Panc1 (cell line): ENCODE measurements at places on chromosomes 4 and X. TPM values are rescaled to one million over a fixed set of nuclear protein-coding genes. Genes with fewer than 3 reads are reported as not detected.

DNA sequence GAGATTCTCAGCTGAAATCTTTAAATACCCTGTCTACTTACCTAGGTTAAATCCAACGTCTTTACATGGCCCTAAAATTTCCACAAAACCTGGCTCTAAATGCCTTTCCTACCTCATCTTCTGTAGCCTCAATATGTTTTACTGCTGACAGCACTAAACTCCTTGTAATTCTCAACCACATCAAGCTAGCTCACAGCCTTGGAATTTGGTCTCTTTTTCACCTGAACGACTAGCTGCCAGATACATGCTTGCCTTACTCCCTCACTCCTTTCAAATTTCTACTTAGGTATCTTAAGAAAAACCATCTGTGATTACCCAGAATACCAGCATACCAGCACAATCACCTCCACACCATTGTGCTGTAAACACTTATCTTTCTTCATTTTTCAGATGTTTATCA, 635.6 kb upstream of the PCDH10 start:
- DNase-seq: no peak

FAM47A gene
- not detected for total RNA-seq

DNA sequence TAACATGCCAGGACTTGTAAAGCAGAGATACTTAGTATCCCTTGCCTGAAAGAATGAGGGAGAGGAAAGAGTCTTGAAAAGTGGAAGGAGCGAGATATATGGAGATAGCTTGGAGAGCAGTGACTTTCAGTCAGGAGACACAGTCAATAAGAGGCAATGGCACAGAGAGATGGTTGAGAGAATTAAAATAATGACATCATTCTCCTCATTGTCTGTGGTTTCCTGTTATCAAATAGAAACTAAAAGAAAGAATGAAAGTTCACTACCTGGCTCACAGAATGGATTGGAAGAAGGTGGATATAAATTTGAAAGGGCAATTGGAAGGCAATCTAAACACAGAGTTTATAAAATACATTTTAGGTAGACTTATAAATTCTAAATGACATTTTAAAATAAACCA, 760.2 kb upstream of the AADAT start:
- no peak for DNase-seq

GRCh38 chrX:129347291-129347690, 176.0 kb downstream of the SMARCA1 start:
- no peak for DNase-seq

DNA sequence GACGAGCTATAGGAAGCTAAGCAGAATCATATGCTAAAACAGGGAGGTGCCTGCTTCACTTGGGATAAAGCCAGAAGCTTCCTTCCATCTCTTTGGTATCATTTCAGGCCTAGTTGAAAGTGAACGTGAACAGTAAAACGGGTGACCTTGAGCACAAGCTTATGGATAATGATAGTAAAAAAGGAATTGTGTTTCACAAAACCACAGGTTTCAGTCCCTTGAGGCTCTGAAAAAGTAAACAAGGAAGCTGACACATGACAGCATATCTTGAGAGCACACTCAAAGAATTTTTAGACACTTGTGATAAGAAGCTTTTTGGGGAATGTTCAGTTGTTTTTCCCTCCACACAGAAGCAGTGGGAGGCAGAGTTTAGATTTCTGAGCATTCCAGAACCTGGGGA, 286.1 kb downstream of the DCHS2 start:
- no peak for DNase-seq

GRCh38 chrX:143634309-143634662, 1.6 kb downstream of the SLITRK4 start:
- DNase-seq: no peak

DNA sequence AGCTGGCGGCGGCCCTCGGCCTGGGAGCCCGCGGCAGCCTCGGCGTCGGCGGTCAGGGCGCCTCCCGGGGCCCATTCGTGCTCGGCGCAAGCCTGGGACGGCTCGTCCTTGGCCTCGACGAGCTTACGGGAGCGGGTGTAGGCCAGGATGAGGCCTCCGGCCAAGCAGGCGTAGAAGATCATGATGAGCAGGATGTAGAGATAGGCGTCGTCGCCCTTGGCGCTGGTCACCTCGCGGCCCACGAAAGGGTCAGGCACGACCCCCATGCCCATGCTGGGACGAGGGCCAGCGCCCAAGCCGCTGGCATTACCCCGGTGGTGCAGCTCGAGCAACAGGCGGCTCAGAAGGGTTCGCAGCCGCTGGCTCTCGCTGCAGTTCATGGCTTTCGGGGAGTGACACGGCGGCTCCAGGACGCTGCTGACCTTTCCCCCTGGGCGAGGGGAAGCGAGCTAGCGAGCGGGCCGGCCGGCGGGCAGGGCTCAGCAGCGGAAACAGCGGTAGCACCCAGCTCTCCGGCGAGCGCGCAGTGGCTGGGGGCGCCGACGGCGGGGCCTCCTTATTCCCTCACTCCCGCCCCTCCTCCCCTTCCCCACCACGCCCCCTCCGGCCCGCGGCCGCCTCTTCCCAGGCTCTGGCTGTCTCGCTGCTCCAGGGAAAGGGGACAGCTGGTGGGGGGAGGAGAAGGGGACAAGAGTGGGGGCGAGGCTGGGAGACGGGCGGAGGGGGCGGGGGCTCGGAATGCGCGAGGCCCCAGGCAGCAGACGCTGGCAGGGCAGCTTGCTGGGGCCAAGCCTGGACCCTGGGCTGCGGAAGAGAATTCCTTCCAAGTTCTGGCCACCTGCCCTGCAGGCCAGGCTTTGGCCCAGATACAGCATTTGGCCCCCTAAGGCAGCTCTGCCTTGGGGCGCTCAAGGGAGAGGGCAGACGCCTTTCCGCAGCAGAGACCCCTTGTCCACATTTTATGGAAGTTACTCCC, at the start of gene KCNE5:
KCNE5 (minus strand) TSS at position 532 of the 976 bp plus-strand sequence; CDS start at position 380, 152 bp downstream.
- DNase-seq: no peak

DNA sequence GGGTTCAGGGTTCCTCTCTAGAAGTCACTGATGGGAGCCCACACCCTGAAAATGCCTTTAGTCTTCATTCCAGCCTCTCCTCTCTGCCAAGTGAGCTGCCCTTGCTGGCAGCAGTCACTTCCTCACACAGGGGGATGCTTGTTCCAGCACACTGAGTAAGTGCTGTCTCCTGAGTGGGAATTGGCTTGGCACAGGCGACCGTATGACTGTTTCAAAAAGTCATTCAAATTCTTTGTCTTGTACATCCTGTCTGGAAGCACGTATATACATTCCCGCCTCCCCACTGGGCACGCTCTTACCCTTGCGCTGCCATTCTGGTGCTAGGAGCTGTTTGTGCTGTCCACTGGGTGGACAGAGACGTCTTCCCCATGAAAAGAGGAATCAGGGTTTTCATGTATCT, 40.2 kb upstream of the CD99 start:
- no peak for DNase-seq

DNA sequence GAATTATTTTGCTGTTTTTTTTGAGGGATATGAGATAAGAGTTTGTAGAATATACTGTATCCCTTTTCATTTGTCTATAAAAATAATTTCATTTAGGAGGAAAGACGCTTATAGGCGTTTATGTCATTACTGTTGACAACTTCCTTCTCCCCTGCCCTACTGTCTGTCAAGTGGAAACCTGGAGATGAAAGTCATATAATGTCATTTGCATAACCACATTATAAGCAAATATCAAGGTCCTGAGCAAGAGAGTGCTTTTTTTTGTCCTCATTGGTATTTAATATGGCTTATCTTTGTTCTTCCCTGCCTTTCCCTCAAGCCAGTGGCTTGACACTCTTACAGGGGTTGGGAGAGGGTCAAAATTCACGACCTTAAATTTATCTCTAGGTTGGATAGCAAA, 55.8 kb downstream of the LRP2BP start:
- DNase-seq: no peak

GRK4 gene
- 2.5 TPM for total RNA-seq

TRAM1L1 gene
- total RNA-seq: 0.72 TPM

DNA sequence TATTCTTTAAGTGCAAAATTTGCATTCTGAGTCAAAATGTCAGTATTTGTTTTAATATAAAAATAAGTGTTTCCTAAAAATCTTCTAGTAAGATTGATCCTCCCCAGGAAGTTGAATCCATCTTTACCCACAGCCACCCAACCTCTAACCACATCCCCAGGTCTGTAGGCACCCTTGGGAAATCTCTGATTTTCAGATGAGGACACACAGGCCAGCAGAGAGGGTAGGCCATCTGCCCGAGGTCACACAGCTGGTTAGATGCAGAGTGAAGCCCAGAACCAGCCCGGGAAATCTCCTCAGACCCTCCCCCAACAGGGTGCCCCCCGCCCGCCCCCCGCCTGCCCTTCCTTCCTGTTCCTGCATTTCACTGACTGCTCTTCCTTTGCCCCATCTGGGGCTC, 277.5 kb downstream of the FBXW7 start:
- DNase-seq: no peak

DNA sequence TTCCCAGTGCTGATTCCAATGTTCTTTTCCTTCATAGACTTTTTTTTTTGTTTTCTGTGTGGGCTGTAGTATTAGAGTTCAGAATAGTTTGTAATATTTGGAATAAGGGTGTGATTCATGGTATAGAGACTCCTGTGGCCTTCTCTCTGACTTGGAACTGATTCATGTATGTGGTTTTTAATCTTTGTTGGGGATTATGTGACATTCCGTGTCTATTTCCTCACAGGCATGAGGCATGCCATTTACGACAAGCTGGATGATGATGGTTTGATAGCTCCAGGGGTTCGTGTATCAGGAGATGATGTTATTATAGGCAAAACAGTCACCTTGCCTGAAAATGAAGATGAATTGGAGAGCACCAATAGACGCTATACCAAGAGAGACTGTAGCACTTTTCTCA, 44.4 kb downstream of the POLR2B start:
- DNase-seq: no peak

DNA sequence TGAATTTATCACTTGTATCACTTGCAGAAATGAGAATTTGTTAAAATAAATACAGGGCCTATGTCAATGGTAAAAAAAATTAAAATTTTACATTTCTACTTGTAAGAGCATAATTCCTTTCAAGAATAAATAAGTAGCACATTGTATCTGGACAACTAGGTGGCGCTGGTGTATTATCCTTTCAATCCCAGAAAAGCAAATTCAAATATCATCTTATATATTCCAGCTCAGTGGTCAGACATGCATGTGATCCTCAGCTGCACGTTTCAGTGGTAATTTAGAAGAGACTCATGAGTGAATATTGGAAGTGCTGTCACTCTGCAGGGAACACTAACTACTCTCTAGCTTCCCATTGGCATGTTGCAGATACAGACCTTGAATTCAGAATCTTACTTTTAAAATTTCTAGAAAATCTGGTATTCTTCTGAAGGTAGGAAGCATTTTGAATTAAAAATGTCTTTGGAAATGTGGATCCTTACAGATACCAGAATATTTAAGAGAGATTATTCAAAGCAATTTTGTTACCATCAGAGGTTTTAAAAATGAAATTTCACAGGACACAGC, 1414.7 kb upstream of the TENM3 start:
- peak; percentile 35 for DNase-seq

DNA sequence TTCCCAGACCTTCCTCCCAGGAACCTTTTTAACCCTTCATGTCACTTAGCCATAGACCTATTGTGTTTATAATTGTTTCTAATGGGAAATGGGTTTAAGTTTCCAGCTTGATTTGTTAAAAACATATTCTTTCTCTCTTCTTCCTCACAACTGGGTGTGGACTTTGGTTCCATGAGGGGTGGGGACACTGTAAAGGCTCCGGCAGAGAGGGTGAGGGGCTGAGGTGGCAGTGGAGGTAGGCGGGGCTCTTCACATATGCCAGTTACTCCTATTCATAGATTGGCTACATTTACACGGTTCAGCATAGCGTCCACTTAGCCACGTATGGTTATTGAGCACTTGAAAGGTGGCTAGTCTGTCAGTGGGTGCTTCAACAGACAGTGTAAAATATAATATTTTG, 7.8 kb downstream of the INTS6L start:
- no peak for DNase-seq

- DNase-seq: no peak
These were observed 42.8 kb downstream of the RNF150 start for GRCh38 chr4:141090473-141090872.

- no peak for DNase-seq
These were observed 11.7 kb downstream of the NSD2 start for GRCh38 chr4:1882850-1883271.

STOX2 gene
- 10.6 TPM for total RNA-seq

PGAM4 gene
- not detected for total RNA-seq

GRCh38 chrX:115058276-115058675, 40.9 kb upstream of the IL13RA2 start:
- no peak for DNase-seq

ATP6AP1 gene
- total RNA-seq: 221 TPM

TMPRSS11E gene
- total RNA-seq: not detected

CPE gene
- 0.92 TPM for total RNA-seq

ZCCHC18 gene
- 0.62 TPM for total RNA-seq

- no peak for DNase-seq
These were observed 29.3 kb downstream of the PIGG start for GRCh38 chr4:528296-528695.

DNA sequence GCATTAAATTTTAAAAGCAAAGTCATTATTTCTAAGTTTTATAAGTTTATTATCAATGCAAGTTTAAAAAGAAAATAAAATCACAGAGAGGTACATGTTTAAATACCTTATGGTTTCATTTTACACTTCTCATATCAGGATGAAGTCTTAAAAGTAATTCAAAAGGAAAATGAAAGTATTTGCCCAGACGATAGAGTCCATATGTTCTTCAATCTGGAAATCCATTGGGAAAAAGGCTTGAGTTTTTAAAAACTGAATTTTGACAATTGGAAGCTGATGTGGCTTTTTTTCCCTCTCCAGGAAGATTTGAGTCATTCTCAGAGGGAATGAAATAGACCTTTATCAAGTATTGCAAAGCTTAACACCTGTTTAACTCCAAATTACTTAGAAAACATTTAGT, 37.1 kb downstream of the MAB21L2 start:
- DNase-seq: no peak

SPATA4 gene
- not detected for total RNA-seq

HPGD gene
- 1.2 TPM for total RNA-seq

GRCh38 chr4:150248181-150248580, 169.9 kb downstream of the DCLK2 start:
- DNase-seq: no peak

- no peak for DNase-seq
These were observed 235.3 kb downstream of the AR start for GRCh38 chrX:67779099-67779498.

MAOB gene
- not detected for total RNA-seq

DNA sequence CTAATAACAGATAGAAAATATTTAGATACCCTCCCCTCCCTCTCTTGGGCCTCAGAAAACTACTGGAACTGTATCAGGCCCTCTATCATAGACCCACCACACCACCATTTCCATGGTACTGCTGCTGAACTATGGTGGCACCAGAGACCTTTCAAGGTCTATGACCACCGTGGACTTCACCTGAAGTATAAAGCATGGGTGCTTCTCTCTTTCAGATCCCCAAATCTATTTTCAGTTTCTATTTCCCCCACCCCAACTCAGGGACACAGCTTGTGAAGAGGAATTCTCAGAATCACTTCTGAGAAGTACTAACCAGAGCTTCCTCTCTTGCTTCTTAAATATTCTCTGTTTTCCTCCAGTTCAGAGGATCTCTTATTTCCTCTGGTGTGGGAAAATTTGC, 840.8 kb upstream of the HTR2C start:
- DNase-seq: no peak

RBBP7 gene
- total RNA-seq: 95.8 TPM

SSX2B gene
- not detected for total RNA-seq

PWWP3B gene
- total RNA-seq: not detected

CXCL13 gene
- total RNA-seq: not detected

- no peak for DNase-seq
These were observed 14.8 kb upstream of the SPARCL1 start for GRCh38 chr4:87543835-87544461.
